ENCODE measurements at places on chromosomes 6 and 20.

DNA sequence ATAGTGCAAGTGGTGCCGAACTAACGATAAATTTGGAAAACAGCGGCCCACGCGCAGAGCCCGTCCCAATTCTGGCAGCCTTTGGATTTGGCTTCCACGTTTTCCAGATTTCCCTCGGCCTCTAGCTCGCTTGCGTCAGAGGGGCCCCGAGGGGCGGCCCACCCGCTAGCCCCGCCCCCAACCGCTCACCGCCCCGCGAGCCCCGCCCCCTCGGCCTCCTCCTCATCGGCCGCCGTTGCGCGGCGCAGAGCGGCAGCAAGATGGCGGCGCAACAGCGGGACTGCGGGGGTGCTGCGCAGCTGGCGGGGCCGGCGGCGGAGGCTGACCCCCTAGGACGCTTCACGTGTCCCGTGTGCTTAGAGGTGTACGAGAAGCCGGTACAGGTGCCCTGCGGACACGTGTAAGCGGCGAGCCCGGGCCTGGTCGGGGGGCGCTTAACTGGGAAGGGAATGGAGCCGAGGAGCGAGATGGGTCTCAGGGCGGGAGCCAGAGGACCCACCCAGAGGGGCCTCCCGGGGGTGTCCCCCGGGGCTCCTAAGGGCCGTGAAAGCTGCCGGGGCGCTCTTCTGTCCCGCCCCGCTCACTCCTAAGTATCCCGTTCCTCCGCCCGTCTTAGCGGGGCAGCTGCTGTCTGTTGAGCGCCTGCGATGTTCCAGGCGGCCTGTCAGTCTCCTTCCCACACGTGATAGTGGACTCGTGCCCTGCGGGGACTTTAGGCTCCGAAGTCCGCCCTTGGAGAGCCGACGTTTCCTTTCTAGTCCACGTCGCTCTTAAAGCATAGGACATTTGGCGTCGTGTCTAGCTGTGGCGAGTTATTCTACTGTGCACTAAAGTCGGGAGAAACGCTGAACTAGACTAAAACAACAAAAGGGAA is at the start of gene RNF114:
Gene RNF114, plus strand, starts transcription at position 245 of the 874 bp plus-strand sequence. Its CDS starts 16 bp downstream, at position 261.
- DNase-seq = peak; percentile 88

GRCh38 chr6:135883536-135883935 is 32.0 kb downstream of the PDE7B start:
- no peak for DNase-seq

DNA sequence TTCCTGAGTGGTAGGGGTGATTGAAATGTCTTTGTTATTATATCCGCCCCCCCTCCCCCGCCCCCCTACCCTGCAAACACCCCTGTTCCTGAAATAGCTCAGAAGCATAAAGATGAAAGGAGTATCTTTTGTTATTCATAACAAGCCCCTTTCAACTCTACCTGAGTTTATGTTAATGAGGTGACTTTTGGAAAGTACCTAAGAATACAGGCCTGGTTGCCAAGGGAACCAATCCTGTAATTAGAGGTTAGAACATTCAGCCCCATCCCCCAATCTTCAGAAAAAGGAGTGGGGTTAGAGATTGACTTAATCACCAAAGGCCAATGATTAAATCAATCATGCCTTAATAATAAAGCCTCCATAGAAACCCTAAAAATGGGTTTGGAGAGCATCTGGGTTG is 979.2 kb upstream of the GJE1 start:
- DNase-seq = peak; percentile 27

- DNase-seq = no peak
Observed at GRCh38 chr20:41168281-41169161, 31.2 kb downstream of the PLCG1 start.

GRCh38 chr6:2890976-2891767 is 11.9 kb downstream of the SERPINB9 start:
- DNase-seq = no peak

DNA sequence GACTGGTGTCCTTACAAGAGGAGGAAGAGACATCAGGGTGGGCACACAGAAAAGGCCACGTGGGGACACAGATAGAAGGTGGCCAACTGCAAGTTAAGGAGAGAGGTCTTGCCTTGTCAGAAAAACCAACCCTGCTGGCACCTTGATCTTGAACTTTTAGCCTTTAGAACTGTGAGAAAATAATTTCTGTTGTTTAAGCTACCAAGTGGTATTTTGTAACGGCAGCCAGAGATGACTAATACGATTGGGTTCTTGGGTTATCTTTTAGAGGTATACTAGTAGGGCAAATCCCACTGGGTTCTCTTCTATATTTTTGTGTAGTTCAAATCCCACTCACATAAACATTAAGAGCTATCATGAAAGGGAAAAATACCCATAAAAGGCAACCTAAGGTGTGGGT is 31.9 kb upstream of the ZBTB24 start:
- DNase-seq = no peak

GRCh38 chr6:101279410-101279809 is 114.1 kb upstream of the GRIK2 start:
- DNase-seq = no peak

- DNase-seq = no peak
Observed at GRCh38 chr6:116400328-116400727, 29.6 kb downstream of the DSE start.

DNA sequence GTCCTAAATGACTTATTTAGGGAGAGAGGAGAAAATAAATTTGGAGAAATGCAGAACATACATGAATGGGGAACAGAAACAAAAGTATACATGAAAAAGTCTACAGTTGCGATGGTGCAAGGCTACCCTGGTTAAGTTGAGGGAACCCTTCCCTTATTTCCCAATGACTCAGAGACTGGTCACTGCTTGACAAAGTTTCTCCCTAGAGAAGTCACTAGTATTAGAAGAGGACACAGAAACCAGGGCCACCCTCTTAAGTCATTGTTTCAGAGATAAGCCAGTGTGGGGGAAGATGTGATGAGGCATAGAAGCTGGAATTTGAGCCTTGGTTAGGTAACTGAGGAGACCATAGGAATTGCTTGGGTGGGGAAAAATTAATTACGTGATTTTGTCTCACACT is 24.4 kb upstream of the EDN1 start:
- DNase-seq = no peak

- DNase-seq = no peak
Observed at GRCh38 chr20:3716195-3716834, 3.9 kb upstream of the SIGLEC1 start.

DNA sequence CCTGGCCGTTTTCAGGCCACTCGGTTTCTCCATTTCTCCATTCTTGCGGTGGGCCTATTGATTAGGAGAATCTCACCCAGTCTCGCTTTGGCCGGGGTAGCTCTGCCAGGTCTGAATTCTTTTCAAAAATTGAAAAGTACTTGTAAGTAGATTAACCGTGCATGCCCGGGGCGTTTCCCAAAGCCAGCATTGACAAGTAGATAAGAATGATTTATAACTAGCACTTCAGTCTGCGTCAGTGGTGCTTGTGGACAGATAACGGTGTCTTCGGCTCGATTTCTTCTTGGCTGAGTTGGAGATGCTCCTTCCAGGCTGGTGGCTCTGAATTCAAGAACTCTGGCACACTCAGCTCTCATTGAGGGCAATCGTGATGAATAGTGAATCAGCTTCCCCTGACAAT is 29.0 kb downstream of the SLC24A3 start:
- no peak for DNase-seq

- DNase-seq = no peak
Observed at GRCh38 chr6:169326067-169326799, 72.6 kb upstream of the THBS2 start.

GRCh38 chr20:17848249-17849048 is 120.1 kb downstream of the SNX5 start:
- no peak for DNase-seq

- DNase-seq = no peak
Observed at GRCh38 chr20:58018590-58018989, 209.9 kb downstream of the ANKRD60 start.

DNA sequence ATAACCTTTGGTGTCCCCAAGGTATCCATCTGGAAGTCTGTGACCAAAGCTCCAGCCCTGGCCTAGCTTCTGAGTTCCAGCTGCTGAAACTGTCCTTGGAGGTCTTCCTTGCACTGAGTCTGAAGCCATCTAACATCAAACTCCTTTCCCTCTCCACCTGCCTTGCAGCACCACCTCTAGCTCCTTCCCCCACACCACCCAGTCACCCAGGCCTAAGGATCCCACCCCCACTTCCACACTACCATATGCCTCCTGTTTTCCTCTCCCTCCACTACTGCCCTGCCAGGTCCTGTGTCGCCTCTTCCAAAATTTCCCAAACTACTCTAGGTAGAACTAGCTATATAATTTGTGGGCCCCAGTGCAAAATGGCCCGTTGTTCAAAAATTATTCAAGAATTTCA is 10.8 kb upstream of the MATN4 start:
- no peak for DNase-seq

- no peak for DNase-seq
Observed at GRCh38 chr6:129353067-129353466, 356.9 kb downstream of the ARHGAP18 start.

Data from stimulated activated naive CD4-positive, alpha-beta T cell treated with Interleukin-2 at 50 U/mL for 16 hours (primary cell).